ENCODE measurements at places on chromosomes 13 and 19. TPM values are rescaled to one million over a fixed set of nuclear protein-coding genes. Genes with fewer than 3 reads are reported as not detected.

GRCh38 chr13:97573011-97573410 is 139.0 kb downstream of the RAP2A start:
- no peaks in the 10 kb centered on the region for H3K36me3 ChIP-seq
- peaks cover 16% of the 10 kb centered on the region for H3K27me3 ChIP-seq
- H3K4me3 ChIP-seq = no peak overlapping the region
- H3K4me1 ChIP-seq = no peaks in the 10 kb centered on the region
- H3K27ac ChIP-seq = no peak overlapping the region

DNA sequence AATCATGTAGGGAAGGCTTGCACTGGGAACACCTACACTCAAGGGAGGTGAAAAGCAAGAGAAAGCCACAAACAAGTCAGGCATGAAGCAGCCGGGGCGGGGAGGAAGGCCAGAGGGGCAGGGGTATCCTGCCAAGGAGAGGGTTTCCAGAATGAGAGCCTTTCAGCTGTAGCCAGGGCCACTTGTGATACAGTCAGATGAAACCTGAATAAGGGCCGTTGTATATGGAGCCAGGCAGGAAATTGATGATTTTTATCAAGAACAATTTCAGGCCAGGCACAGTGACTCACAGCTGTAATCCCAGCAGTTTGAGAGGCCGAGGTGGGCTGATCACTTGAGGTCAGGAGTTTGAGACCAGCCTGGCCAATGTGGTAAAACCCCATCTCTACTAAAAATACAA is 4.4 kb downstream of the TRPM4 start:
- H3K4me1 ChIP-seq = peaks cover 4% of the 10 kb centered on the region
- no peak overlapping the region for H3K4me3 ChIP-seq
- no peaks in the 10 kb centered on the region for H3K36me3 ChIP-seq
- H3K27me3 ChIP-seq = peaks cover 34% of the 10 kb centered on the region
- DNase-seq = no peak

DNA sequence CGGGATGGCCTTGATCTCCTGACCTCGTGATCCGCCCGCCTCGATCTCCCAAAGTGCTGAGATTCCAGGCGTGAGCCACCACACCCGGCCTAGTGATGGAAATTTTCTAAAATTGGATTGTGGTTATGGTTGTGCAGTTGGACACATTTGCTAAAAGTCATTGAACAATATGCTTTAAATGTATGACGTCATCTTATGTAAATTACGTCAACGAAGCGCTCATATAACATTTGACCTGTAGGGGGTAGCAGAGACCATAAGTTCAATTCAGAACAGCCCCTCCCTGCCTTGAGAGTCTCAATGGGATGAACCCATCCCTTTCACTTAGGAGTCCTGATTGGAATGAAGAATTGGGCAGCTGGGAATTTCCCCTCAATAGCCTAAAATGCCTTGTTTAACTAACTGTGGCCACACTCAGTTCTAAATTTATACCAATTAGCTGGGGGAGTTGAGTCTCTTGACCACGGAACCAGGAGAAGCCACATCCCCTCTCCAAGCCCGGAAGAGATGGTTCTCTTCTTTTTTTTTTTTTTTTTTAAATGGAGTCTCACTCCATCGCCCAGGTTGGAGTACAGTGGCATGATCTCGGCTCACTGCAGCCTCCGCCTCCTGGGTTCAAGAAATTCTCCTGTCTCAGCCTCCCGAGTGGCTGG is 15.2 kb upstream of the TLE6 start:
- peak; percentile 78 for DNase-seq
- no peaks in the 10 kb centered on the region for H3K27me3 ChIP-seq
- H3K27ac ChIP-seq = peak overlapping the region; percentile 78
- H3K4me1 ChIP-seq = peaks cover 5% of the 10 kb centered on the region
- no peaks in the 10 kb centered on the region for H3K36me3 ChIP-seq

DNA sequence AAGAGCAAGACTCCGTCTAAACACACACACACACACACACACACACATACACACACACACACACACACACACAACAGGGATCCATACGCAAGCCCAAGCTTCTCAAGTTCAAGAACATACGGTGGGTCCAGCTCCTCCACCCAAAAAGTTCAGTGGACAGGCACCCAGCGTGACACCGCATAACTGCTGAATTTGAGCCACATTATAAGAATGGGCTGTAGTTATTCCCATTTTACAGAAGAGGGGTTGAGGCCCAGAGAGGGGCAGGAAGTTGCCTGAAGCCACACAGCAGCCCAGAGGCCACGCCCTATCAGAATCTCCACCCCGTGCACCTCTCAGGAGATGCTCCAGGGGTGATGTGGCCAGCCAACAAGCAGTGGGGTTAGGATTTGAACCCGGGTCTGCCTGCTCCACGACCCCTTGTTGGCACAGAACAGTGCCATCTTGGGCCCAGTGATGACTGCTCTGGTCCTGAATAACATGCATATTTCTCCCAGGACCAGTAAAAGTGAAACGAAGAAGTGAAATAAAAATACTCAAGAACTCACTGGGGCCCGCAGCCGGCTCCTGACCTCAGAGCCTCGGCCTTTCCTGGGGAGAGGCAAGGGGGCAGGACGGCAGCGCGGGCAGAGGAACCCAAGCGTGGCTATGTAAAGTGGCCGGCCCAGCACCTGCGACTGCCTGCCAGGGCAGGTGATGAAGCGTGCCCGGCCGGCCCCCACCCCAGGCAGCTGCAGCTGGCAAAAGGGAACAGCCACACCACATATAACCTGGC is 61.9 kb downstream of the AP1M1 start:
- H3K4me1 ChIP-seq = peaks cover 74% of the 10 kb centered on the region
- DNase-seq = peak; percentile 42
- H3K36me3 ChIP-seq = no peaks in the 10 kb centered on the region
- no peak overlapping the region for H3K4me3 ChIP-seq

DNA sequence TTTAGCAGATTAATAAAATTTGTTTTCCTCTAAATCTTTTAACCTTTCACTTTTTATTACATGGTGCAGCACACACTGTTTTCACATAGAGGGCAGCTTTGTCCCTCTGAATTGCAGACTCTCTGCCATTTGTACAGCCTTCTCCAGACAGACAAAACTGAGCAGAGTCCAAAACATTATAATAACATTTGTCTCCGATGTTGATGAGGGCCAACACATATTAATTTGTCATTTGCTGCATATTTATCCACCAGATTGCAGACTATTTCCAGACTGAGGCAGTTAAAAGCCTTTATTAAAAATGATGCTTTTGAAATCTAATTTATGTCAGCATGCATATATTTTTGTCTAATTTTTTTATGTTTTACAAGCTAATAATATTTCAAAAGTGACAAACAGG is 1251.9 kb upstream of the SLC10A2 start:
- no peaks in the 10 kb centered on the region for H3K27me3 ChIP-seq
- no peaks in the 10 kb centered on the region for H3K4me1 ChIP-seq
- H3K27ac ChIP-seq = no peak overlapping the region
- no peaks in the 10 kb centered on the region for H3K36me3 ChIP-seq

DNA sequence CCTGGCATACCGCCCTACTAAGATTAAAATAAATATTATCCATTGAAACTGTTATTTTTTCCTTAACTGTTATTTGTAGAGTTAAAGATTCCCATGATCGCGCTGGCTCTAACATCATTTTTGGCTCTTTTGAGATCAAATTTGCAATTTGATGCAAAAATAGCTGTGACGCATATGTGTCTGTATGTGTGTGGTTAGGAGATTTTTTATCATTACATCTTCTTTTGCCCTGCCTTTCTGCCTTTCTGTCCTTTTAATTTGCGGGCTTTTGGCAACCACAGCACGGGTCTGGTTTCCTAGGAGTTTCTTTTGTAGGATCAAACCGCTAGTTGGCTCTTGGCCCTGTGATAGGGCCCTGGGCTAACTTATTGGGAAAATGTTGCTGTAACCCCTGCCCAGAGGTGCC is 37.3 kb upstream of the ALOX5AP start:
- H3K27ac ChIP-seq = no peak overlapping the region
- H3K36me3 ChIP-seq = no peaks in the 10 kb centered on the region
- DNase-seq = no peak

GRCh38 chr13:31105020-31105795 is 56.5 kb downstream of the HSPH1 start:
- H3K27ac ChIP-seq = no peak overlapping the region
- no peaks in the 10 kb centered on the region for H3K4me1 ChIP-seq
- no peak for DNase-seq
- H3K36me3 ChIP-seq = no peaks in the 10 kb centered on the region
- peaks cover 40% of the 10 kb centered on the region for H3K27me3 ChIP-seq
- no peak overlapping the region for H3K4me3 ChIP-seq

GRCh38 chr13:102317593-102317992 is 84.3 kb downstream of the FGF14 start:
- H3K4me3 ChIP-seq = no peak overlapping the region
- DNase-seq = no peak
- H3K27ac ChIP-seq = no peak overlapping the region
- H3K36me3 ChIP-seq = no peaks in the 10 kb centered on the region

DNA sequence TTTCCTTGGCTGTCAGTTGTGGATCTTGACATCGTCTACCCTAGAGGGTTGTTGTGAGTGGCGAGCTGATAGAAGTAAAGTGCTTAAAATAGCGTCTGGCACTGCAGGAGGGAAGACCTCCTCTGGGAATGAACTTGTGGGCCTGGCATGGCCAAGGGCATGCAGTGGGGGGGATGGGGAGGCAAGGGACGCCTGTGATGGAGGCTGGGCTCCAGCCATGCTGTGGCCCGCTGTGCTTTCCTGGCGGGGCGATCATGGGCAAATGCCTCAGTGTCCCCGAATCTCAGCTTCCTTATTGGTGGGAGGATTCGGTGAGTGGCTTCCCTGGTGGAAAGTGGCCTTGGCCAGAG is 10.7 kb downstream of the CARM1 start:
- no peaks in the 10 kb centered on the region for H3K27me3 ChIP-seq
- H3K4me1 ChIP-seq = peaks cover 22% of the 10 kb centered on the region
- DNase-seq = no peak
- H3K36me3 ChIP-seq = peaks cover 4% of the 10 kb centered on the region

GRCh38 chr13:42270857-42271215 is 1.1 kb upstream of the AKAP11 start:
- H3K27ac ChIP-seq = peak overlapping the region; percentile 52
- H3K36me3 ChIP-seq = peaks cover 14% of the 10 kb centered on the region
- H3K4me3 ChIP-seq = peak overlapping the region; percentile 99
- peaks cover 3% of the 10 kb centered on the region for H3K27me3 ChIP-seq
- peaks cover 43% of the 10 kb centered on the region for H3K4me1 ChIP-seq

GRCh38 chr13:35498231-35498630 is 21.7 kb upstream of the MAB21L1 start:
- no peaks in the 10 kb centered on the region for H3K4me1 ChIP-seq
- no peaks in the 10 kb centered on the region for H3K27me3 ChIP-seq
- no peak overlapping the region for H3K27ac ChIP-seq

DNA sequence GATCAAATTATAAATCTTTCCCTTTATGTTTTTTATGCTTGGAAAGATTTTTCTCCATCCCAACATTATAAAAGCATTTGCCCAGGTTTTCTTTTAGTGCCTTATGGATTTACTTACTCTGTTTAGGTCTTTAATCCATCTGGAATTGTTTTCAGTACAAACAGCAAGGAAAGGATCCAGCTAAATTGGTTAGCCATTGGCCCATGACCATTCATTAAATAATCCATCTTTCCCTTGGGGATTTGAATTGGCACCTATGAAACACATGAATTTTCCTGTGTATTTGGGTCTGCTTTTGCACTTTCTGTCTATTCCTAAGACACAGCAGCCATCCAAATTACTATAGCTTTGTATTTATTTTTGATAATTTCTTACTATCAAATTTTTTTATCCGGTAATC is 28.8 kb upstream of the SHKBP1 start:
- H3K27ac ChIP-seq = no peak overlapping the region
- H3K4me3 ChIP-seq = no peak overlapping the region
- no peak for DNase-seq
- peaks cover 30% of the 10 kb centered on the region for H3K27me3 ChIP-seq
- H3K36me3 ChIP-seq = peaks cover 4% of the 10 kb centered on the region

GRCh38 chr13:60074397-60074796 is 89.3 kb downstream of the DIAPH3 start:
- peaks cover 11% of the 10 kb centered on the region for H3K36me3 ChIP-seq
- no peaks in the 10 kb centered on the region for H3K4me1 ChIP-seq
- no peak overlapping the region for H3K4me3 ChIP-seq

DNA sequence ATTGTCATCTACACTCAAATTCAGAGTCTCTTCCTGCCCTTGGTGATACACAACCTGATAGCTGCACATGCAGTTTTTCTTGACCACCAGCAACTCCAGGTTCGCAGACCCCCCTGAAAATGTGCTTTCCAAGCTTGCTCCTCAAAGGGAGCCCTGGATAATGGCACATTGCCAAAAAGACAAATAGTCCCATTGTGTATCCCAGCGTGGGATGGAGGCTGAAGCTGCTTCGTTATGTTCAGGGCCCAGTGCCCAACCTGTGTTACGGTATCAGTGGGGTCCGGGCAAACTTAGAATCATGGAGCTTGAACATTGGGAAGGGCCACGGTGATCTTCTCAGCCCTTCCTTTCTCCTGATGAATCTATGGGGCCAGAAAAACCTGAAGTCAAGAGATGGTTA is 173.0 kb downstream of the TEX29 start:
- no peaks in the 10 kb centered on the region for H3K4me1 ChIP-seq
- H3K27ac ChIP-seq = no peak overlapping the region
- DNase-seq = no peak

- peaks cover 40% of the 10 kb centered on the region for H3K4me1 ChIP-seq
- peak overlapping the region; percentile 19 for H3K4me3 ChIP-seq
- H3K27me3 ChIP-seq = no peaks in the 10 kb centered on the region
Measured at GRCh38 chr19:40423938-40424337, 1.9 kb downstream of the SERTAD1 start.

DNA sequence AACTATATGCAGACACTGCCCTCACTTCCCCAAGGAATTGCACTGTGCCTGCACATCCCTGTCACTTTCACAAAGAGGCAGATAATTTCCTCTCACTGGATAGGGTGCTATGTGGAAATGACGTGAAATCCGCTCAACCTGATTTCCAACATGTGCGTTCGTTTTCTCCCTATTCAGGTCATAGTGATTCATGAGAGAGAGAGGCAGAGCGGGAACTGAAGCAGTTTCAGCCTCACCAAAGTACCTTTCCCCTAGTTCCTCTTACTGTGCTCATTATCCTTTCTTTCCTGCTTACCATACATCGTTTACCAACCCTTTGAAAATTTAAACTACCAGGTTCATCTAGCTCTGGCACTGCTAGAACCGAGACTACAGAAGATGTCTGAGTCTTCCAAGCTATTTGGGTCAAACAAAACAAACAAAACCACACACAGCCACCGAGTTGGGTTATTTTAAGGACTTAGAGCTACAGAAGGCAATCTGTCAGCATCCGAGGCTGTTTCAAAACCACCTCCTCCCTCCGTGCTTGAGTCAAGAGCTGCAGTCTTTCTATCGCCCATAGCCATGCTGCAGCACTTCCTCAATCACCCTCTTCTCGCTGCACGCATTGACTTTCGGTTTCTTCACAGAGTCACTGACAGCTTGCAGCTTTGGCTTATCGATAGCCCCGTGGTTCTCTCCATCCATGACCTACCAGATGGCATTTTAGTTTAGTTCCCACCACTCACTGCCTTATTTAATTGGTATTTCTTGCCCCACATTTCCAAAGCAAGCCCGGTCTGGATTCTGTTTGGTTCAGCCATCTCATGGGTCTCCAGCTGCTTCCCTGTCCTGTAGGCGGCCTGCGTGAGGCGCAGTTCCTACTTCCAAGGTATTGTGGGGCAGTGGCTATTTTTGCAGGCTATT is 1395.8 kb downstream of the EFNB2 start:
- no peaks in the 10 kb centered on the region for H3K36me3 ChIP-seq
- H3K27me3 ChIP-seq = peaks cover 2% of the 10 kb centered on the region
- H3K27ac ChIP-seq = peak overlapping the region; percentile 98
- peak; percentile 79 for DNase-seq
- peaks cover 24% of the 10 kb centered on the region for H3K4me1 ChIP-seq

Gene CADM4
- total RNA-seq = 0.12 TPM

Gene CEACAM7
- total RNA-seq = not detected

Gene EPSTI1
- total RNA-seq = 120 TPM

Gene MIA
- total RNA-seq = not detected

Gene CCDC194
- 3.7 TPM for total RNA-seq

Gene IL11
- 0.27 TPM for total RNA-seq

Data from activated CD4-positive, alpha-beta T cell treated with anti-CD3 and anti-CD28 coated beads, Interleukin-2, amount 10 ng/mL, durations not matched to agents 7 days and 5 days (primary cell).